NCI-H1105 (cell line): ENCODE measurements at places on chromosomes 1 and 21.

DNA sequence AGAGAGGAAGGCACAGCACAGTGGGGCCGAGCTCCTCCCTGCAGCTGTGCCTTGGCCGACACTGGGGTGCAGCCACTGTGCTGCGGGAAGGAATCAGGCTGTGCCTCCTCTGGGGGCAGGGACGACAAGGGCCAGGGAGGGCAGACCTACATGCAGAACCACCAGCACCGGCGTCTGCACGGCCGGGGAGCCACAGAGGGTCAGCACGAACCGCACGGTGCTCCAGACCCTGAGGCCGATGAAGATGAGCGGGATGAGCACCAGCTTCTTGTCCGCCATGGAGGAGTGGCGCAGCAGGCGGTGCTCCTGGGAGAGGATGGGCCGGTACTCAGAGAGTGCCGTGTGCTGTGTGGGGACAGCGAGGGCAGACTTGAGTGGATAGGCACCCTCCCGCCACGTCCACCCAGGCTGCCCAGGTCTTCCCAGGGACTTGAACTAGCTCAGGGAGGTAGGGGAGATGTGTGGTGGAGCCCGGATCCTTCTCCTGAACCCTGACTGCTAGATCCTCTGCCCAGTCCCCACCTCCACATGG is 23.5 kb downstream of the GPR157 start:
- DNase-seq, result no peak

DNA sequence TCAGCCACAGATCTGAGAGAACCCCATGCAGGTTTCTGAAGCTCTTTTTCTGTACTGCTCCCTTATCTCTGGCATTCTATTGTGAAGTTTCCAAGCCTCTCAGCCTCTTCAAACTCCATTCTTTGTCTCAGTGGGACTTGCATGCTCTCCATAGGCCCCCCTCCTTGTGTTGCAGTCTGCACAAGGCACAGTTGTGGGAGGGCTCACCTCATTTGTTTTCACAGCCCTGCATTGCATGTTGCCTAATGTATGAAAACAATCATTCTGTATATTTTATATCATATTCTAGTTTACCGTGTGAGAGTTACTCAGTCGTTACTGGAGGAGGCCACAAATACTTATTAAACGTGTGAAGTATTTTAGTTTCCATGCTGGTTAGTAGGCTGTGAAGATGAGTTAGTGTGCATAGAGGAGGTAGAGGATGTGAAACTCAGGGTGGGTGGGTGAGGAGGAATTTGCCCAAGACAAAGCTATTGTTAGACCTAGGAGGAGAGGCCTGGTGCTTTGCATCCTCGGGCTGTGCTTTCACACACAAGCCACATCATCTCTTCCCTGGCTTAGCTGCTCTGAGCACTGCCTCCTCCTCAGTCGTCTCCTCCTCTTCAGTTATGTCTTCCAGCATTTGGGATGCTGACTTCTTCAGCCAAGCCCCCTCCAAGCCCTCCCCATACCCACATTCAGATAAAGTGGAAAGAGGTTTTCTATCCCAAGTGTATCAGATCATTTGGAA is 7.8 kb upstream of the CHI3L2 start:
- DNase-seq, result no peak

GRCh38 chr1:16165548-16165947 is 9.7 kb upstream of the EPHA2 start:
- DNase-seq, result no peak

- DNase-seq, result no peak
These were observed 6.0 kb downstream of the TARS2 start for GRCh38 chr1:150493175-150493574.

DNA sequence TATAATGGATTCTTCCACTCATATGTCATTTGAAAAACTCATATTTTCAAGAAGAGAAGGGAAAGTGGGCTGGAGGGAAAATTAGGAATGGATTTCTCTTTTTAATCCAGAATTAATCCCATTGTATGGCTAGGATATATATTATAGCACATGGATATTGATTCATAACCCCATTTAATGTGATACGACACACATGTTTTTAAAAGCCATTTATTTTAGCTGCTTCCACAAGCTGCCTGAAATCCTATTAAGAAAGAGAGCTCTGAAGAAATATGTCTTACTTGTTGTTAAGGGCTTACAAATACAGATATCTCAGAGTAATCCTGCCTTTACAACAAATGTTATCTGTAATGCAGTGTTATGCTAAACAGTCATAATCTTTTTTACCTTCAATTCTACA is 598.6 kb downstream of the AMY1C start:
- no peak for DNase-seq

DNA sequence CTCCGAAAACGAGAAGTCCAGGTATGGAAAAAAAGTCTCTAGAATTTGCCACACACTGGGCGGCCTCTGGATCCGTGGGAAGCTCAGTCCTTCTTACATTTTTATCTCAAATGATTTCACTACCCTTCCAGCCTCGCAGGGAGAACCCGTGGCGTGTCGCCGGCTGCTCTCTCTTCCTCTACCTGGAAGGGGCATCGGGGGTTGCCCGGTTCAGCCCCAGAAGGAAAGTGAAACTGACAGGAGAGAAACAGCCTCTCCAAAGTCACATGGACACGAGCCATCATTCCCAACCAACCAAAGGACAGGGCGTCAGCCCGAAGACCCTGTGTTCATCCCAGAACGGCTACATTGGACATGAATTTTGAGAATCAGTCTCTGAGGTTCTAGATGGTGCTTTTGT is 182.5 kb downstream of the ADSS2 start:
- no peak for DNase-seq

- DNase-seq, result peak; percentile 69
These were observed 254.9 kb downstream of the RHOU start for GRCh38 chr1:228989992-228990827.

DNA sequence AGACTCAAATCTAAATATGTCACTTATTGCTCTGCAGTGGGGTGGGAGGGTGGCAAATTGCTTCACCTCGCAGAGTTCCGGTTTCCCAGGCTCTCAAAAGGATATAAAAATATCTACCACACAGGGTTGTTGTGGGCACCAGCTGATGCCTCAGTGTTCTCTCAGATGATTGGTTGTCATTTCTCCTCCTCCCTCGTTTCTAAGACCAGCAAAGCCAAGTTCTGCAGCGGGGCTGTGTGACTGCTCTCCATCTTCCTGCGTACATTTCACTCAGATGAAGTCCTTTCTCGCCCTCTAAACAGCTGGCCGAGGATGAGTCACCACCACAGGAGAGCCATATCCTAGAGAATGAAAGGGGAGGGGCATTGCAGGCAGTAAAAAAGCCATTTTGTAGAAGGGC is 35.0 kb upstream of the VWA5B1 start:
- no peak for DNase-seq

DNA sequence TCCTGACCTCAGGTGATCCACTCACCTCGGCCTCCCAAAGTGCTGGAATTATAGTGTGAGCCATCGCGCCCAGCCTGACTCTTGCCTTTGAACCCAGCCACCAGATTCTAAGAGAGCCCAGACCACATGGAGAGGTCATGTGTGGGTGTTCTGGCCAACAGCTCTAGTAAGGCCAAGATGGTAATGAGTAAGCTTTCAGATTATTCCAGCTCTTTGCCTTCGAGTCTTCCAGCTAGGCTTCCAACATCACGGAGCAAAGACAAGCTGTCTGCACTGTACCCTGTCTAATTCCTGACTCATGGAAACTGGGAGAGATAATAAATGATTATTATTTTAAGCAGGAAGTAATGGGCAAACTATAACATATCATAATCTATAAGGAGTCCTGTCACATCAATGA is 14.8 kb upstream of the ZFP69B start:
- no peak for DNase-seq

DNA sequence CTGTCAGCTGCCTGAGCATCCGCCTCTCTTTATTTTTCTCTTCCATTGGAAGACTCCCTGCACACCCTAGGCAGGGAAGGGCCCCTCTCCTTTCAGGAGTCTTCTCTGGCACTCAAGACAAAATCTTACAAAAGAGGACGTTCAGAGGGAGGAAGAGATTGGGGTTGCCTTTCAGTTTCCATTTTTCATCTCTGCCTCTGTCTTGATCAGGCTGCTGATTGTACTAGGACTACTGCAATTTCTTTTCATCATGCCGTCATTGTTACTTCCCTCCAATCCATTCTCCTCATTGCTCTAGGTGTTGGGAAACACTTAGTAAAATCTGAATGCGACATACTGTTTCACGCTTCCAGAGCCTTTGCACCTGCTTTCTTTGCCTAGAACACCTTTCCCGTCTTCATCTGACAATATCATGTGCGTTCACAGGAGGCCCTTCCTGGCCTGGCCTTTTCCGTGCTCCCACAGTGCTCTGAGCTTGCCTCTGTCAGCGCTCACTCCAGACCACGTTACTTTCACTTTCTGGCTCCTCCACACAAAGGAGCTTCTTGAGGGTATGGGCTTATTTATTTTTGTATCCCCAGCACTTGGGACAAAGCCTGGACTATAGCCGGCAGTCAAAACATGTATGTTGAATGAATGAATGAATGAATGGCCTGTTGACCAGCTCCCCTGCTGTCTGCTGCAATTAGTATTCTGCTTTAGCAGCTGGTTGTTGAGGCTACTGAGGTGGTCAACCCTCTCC is 10.9 kb downstream of the LRRC71 start:
- no peak for DNase-seq

DNA sequence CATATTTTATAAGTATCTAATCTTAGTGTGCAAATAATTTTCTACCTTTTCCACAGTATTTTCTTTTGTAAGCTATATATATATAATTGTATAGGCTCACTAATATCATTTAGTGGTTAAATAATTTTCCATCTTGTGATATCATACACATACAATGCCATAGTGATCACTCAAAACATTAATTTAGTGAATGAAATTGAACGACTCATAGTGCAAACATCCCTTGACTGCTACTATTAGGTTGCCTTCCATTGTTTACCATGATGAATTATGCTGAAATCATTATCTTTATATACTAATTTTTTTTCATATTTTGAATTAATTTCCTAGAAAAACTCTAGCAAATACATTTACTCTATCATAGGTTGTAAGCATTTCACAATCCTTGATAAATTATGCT is 127.1 kb downstream of the PCNX2 start:
- no peak for DNase-seq

DNA sequence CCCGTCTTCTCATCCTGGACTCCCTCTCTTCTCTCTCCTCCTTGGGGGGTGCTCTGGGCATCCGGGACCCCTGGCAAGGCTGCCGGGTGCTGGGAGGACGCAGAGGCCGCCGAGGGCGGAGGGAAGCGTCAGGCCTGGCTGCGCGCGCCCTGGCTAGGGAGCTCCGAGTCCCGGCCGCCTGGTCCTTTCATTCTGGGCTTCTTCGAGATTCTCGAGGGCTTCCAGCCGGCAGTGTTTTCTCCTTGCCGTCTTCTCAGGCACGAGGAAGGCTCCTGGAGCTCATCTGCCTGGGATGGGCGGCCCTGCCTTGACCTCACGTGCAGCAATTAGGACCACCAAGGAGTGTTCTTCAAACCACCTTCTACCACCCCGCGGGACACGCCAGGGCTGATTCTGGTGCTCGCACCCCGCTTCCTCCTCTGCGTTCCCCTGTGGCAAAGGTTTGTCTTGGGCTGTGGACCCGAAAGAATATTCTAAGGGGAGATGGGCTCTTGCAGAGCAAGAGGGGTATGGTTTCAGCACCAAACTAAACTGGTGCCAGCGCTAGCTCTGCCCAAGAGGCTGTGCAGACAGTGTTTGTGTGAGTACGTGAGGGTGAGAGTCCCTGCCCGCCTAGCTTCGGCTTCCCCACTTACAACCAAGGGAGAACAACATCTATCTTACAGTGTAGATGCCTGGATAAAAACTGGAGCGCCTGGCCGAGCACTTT is 36.5 kb downstream of the PIK3CD start:
- peak; percentile 14 for DNase-seq

DNA sequence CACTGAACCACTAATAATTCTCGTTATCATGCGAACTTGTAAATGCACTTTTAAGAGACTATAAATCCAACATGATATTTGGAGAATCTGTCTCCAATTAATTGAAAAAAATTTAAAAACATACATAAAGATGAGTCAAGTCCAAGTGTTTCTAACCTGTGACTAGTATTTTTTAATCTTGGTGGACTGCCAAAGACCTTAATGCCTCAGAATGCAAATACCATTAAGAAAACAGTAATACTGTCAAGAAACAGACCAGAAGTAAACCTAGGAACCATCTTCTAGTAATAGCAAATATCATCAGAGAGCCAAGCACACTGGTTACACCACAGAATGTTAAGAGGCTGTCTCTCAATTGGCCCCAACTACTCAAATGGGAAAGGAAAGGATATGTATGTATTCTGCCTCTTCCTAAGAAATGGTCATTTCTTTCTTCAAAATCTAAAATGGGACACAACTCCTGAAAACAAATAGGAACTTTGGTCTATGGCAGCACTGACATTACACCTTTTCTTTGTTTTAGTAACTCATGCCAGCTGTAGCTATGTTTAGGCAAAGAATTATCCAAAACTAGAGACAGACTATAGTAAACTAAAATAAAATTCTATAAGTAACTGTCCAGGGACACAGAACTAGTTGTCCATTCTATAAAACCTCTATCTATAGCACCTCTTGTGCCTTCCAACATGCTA is 15.8 kb downstream of the SCYL3 start:
- DNase-seq, result no peak

DNA sequence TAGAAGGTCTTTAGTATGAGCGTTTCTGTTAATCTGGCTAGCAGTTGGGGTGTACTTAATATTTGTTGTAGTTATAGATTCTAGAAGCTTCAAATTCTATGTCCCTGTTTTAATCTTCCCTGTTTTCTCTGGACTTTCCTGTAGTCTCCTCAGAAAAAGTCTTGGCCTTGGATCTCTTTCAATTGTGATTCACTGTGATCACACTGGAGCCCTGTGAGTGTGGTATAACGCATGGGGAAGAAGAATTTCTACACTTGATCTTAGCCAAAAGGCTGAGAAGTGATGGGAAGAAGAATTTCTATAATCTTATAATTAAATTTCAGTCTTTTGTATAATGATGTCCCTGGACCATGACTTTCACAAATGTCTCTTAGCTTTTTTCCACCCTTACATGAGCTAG is 36.7 kb upstream of the COP1 start:
- no peak for DNase-seq

DNA sequence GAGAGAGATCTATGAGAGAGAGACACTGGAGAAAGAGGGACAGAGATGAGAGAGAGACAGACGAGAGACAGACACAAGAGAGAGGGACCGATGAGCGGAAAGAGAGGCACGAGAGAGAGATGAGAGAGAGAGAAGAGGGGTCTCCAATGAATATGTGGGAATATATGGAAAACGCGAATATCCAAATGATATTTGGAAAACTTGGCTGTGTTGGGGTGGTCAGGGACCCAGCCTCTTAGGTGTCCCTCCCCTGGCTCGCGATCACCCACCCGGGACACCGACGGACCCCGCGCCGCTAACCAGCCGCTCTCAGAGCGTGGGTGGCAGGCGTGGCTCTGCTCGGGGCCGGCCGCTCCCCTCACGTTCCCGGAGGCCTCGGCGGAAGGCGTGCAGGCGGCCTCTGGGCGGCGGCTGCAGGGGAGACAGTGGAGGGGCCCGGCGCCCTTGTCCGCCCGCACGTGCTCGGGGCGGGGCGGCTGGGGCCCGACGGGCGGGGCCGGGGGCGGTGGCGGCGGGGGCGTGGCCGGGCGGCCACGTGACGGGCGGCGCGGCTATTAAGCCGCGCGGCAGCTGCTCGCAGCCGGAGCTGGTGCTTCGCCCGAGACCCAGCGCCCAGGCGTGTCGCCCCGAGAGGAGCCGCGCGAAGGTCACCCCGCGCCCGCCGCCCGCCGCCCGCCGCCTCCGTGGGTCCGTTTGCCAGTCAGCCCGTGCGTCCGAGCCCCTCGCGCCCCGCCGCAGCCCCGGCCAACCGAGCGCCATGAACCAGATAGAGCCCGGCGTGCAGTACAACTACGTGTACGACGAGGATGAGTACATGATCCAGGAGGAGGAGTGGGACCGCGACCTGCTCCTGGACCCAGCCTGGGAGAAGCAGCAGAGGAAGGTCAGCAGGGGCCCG is at the start of gene ACTN2:
Gene ACTN2 (plus strand): TSS at position 583 of the 898 bp plus-strand sequence. CDS start 175 bp downstream, at position 758.
- DNase-seq, result peak; percentile 38

- no peak for DNase-seq
These were observed 1.8 kb upstream of the CSMD2 start for GRCh38 chr1:34166625-34167361.
